ENCODE measurements at places on chromosomes 4 and X. TPM values are rescaled to one million over a fixed set of nuclear protein-coding genes. Genes with fewer than 3 reads are reported as not detected.

The LRRC66 gene
- 0.34 TPM for total RNA-seq

The ITIH6 gene
- total RNA-seq = not detected

The LRCH2 gene
- 2.0 TPM for total RNA-seq

The RBMX gene
- total RNA-seq = 150 TPM

The ASMT gene
- total RNA-seq = not detected

The PPA2 gene
- total RNA-seq = 52.0 TPM

The ANK2 gene
- total RNA-seq = 100 TPM

The ZNF280C gene
- 4.7 TPM for total RNA-seq
